ENCODE measurements at places on chromosomes 13 and 19. TPM values are rescaled to one million over a fixed set of nuclear protein-coding genes. Genes with fewer than 3 reads are reported as not detected.

The LAIR1 gene
- total RNA-seq: 8.8 TPM

The C1QTNF9B gene
- not detected for total RNA-seq

The CEACAM7 gene
- total RNA-seq: 10.8 TPM

The HS6ST3 gene
- 1.8 TPM for total RNA-seq

The ERICH4 gene
- not detected for total RNA-seq

The DAND5 gene
- not detected for total RNA-seq

The KLHL1 gene
- 0.31 TPM for total RNA-seq

The TLE2 gene
- total RNA-seq: 52.7 TPM

The SLC25A41 gene
- total RNA-seq: 0.41 TPM

The GPC6 gene
- total RNA-seq: 27.0 TPM

The SIGLEC9 gene
- 0.21 TPM for total RNA-seq

The ERICH6B gene
- total RNA-seq: not detected

The SLC7A10 gene
- total RNA-seq: 3.1 TPM
